ENCODE measurements at places on chromosomes 6 and 20.

GRCh38 chr6:73309785-73310502 is 44.1 kb downstream of the DPPA5 start:
- peak; percentile 63 for DNase-seq

- DNase-seq = no peak
Measured at GRCh38 chr6:83985308-83985713, 48.3 kb upstream of the MRAP2 start.

GRCh38 chr20:35954907-35955251 is 577 bp upstream of the SCAND1 start:
- DNase-seq = peak; percentile 79

DNA sequence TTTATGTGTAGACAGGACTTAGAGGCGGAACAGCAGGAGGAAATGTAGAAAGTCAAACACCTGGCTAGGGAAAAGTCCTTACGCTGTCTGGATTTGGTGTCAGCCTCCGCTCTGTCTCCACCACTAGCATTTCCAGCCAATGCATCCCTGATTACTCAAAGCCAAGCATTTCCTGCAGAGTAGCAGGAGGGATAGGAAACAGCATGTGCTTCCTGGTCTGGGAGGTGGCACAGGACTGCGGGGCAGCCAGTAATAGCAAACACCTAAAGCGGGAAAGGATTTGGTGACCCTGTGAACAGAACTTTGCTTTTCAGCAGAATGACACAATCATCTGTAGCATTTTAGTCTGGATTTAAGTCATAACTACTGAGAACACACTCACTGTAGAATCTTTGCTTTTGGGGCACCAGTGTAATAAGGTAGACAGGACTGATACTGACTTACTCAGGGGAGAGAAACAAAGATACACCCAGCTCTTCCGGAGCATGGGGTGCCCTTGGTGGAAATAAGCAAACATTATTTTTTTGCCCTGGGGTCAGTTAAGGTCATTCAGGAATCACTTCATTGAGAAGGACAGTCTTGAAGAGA is 133.3 kb upstream of the AHI1 start:
- no peak for DNase-seq

DNA sequence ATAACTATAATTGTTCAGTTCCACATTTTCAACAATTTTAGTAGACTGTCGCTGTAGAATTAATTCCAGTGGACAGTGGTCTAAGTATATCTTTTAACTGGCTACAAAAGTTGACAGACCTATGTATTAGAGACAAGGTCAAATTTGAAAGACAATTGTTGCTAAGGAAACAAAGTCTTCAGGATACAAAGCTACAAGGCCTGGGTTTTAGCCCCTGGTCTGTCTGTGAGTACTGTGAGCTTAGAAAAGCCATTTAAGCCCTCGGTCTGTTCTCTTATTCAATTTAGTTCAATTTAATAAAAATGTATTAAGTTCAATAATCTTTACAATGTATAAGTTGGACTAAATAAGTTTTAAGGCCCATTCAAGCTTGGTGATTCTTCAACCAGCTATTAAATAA is 352.5 kb downstream of the HDGFL1 start:
- no peak for DNase-seq

DNA sequence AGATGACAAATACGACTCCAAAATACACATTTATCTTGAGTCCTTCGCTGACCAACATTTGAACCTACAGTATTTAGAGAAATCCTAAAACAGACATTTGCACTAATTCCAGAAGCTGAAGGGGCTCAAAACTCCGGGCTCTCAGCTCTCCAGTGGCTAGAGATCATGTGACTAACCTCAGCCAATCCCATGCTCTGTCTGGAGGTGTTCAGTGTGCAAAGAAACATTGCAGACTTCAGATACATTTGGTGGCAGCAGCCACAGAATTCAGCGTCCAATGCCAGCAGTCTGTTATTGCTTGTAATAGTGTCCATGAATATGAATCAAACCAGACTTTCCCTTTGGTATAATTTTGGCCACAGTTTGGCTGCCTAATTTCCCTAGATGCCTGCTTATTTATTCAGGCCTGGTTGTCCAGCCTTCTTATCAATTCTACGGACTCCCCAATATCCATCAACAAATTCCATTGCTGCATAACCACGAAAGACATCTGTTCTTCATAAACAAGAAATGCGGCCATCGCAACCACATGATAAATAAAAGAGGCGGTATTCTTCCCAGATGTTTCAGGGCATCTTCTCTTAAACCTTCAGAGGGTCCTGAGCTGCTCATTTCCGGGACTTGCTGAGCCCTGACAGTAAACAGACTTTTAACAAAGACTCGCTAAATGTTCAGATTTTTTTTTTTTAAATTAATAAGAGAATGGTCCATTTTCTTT is 14.5 kb upstream of the CYP24A1 start:
- no peak for DNase-seq

DNA sequence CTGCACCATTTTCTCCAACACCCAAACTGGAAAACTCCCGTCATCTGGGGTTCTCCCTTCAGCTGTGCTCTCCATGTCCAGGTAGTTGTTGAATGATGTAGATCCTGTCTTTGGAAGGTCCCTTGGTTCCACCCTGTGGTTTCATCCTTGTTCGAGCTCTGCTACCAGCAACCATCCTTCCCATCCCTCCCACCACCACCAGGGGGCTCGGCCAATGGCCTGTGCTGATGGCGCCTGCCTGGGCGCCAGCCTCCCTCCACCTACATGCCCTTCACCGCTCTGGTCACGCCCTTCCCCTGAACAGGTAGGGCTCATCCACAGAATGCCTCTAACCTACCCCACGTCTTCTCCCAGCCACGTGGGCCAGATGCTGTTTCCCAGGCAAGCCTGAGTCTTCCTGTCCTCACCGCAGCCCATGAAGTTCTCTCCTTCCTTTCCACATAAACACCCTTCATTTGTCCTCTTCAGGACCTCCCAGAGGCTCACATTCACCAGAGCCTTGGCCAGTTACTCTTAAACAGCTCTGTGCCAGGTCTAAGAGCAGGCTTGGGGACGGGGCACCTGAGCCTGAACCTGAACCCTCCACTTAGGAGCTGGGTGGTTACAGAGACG is 75.1 kb upstream of the DUSP22 start:
- DNase-seq = no peak

- no peak for DNase-seq
Measured at GRCh38 chr20:44035924-44036323, 121.3 kb downstream of the TOX2 start.

DNA sequence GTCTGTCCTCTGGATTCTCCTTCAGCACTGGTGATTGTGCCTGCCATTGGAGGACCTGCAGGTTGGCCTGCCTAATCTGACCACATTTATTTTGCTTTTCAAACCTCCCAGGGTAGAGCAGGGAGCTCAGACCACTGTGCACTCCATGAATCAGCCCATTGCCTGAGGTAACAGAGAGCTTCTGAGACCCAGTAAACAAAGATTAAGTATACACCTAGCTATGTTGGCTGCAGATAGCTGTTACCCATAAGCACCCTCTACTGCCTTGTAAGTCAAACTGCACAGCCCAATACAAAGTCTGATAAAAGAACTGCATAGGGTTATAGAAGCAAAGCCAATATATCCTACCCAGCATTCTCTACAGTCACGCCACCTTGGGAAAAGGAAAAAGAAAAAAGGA is 338.7 kb downstream of the HTR1B start:
- DNase-seq = no peak

DNA sequence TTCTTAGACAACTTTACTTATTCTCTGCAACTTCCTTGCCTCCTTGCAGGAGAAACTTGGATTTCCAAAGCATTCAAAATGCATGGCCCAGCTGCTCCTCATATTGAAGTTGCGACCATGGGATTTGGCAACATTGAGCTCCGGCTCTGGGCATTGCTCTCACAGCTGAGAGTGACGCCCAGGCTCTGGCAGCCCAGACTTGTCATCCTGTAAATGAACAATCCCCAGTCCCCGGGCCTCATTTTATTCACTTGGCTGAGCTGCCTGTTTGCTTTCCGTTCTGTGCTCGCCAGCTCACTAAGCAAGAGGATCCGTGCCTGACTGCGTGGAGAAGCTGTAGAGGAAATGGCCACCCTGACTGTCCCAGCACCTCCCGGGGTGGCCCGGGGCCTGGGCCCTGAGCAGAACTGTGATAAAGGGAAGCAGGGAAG is 119.5 kb upstream of the CD93 start:
- DNase-seq = no peak

DNA sequence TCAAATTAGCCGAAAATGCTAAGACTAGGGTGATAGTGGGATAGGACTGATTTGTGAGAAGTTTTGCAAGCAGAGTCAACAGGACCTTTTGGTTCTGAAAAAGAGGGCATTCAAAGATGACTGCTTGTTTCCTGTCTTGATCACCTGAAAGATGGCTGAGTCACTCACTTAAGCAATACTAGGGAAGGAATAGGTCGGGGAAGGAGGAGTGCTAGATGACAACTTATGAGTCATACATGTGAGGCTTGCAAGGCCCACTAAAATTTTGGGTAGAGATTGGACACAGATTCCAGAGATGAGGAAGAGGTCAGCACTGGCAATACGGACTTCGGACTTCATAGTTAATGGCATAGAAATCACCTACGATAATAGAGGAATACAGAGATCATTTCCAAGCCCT is 89.2 kb downstream of the FAM83B start:
- DNase-seq = no peak

- no peak for DNase-seq
Measured at GRCh38 chr6:2939315-2940009, 31.9 kb downstream of the SERPINB6 start.

DNA sequence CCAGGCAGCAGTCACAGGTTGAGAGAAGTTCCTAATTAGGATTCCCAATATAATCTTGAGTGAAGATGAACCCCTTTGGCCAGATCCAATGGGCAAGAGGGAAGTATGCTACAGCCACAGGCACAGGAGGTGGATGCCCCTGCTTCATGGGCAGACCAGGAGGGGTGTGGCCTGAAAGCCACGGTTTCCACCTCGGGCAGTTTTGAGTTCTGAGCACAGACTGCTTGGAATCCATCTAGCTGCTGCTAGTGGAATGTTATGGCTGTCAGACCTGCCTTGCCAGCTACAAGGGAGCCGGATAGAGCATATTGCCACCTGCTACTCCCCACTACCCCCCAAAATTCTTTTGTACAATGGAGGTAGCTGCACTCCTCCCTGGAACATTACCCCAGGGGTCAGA is 672.9 kb downstream of the HACE1 start:
- DNase-seq = no peak

DNA sequence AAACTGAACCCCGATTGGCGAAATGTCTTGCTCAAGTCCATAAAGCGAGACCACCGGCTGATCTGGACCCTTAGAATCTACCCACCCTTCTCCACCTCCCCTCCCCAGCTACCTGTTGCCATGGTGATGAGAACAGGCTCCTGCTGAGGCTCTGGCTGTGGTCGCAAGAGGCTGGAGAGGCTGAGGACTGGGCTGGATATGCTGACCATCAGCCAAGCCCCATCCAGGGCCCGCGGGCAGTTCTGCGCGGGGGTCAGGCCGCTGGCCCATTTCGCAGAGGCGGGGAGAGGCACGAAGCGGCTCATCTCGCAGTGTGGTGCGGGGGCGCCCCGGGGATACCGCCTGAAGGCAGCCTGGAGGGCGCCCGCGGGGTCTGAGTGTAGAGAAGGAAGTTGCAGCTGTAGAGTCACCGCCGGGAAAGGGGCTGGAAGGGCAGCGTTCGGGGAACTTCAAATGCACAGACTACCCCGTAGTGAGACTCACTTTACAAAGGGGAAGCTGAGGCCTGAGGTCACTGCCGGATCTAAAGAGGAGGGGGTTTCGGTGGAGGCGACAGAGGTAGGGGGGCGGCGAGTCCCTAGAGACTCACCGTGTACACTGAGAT is 671 bp downstream of the TAPBP start:
- peak; percentile 40 for DNase-seq

- peak; percentile 31 for DNase-seq
Measured at GRCh38 chr20:63898882-63899558, 4.1 kb downstream of the DNAJC5 start.

- DNase-seq = no peak
Measured at GRCh38 chr6:1482381-1483166, 93.2 kb downstream of the FOXF2 start.

DNA sequence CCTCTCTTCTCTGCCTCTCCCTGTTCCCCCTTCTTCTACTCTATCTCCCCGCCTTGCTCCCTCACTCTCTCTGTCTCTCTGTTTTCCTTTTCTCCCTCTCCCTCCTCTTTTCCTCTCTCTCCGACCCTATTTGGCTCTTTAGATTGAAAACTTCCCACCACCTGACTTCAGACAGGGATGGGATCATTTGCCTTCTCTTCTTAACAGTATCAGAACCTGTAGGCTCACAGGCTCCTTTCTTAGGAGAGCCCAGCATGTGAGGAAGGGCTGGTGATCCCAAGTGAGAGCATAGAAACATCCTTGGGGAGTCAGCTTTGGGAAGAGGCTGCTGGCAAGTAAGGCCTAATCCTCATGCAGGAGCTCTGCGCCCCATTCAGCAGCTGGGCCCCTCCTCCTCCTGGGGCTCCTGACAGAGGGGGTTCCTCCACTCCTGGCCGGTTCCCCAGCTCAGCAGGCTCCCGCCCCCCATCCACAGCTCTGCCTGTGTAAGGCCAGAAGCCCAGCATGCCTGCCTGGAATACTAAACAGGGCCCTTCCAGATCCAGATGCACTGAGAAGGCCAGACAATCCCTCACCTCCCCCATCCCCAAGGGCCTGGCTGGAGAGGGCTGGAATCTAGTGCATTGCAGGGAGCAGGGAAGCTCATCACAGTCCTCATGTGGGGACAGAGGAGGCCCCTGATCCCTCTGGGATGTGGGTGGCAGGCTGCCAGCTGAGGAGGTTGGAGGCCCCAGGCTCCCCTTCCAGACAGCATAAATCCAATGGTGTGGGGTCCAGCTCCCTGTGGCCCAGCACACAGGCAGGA is 93.4 kb downstream of the PTPRT start:
- no peak for DNase-seq

GRCh38 chr20:1892119-1892385 is 3.2 kb upstream of the SIRPA start:
- no peak for DNase-seq

- DNase-seq = peak; percentile 42
Measured at GRCh38 chr6:37142050-37142614, 27.8 kb upstream of the PIM1 start.

DNA sequence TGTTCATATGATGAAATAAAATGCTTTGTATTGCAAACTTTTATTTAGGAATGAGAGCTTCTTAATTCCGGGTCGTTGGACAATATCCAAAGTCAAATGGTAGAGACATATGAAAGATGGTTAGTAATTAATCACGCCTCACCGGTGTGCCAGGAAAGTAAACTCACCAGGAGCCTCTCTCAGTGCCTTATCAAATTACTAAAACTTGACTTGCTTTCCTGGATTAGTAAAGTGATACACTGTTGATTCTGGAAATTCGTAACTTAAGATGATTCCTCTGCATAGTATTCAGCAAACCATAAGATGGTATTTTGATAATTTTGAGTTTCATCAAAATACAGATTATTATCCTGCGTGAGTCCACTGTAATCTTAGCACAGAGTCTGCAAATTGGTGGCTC is 115.2 kb downstream of the PAX1 start:
- no peak for DNase-seq

DNA sequence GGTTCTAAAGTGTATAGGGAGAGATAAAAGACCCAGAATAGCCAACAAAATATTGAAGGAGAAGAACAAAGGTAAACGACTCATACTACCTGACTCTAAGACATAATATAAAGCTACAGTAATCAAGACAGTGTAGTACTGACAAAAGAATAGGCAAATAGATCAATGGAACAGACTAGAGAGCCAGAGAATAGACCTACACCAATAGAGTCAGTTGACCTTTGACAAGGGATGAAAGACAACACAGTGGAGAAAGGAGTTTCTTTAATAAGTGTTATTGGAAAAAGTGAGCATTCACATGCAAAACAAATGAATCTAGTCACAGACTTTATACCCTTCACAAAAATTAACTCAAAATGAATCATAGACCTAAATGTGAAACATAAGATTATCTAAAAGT is 96.4 kb downstream of the ISM1 start:
- DNase-seq = no peak

All from NCI-H524 (cell line).